Hindlimb muscle (tissue), 1 donor: ENCODE measurements at places on chromosomes 11 and 22. TPM values are rescaled to one million over a fixed set of nuclear protein-coding genes. Genes with fewer than 3 reads are reported as not detected.

Gene FOLR2
- 31.4 TPM for polyA plus RNA-seq

DNA sequence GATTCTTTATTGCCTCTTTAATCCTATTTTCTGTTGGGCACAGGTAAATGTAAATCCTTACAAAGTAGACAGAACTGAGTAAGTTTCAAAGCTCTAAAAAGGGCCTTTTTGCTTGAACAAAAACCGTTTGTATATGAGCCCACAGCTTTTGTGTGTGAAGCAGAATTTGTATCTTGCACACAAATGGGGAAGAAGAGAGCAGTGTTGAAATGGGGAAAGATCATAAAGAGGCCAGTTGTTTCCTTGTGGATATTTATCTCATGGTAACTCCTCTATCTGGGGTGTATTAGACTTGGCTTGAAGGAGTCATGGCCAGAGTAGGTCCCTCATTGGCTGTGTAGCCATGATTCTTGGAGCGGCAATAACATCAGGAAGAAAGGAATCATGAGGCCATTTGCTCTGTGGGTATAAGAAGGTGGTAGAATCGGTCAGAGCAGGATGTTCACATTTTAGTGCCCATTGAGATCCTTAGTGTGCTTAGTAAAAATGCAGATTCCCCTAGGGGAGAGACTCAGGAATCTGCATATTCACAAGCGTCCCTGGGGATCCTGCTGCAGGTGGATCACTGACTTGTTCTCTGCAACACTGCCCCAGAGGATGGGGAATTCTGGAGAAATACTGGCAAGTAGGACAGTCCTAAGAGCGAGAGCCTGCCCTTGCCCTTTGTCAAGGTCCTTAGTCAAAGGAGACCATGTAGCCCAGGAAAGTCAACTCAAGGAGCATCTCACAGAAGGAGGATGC lies 126.5 kb downstream of the LDLRAD3 start:
- DNase-seq = no peak

Gene NCF4
- 4.5 TPM for polyA plus RNA-seq

- no peak for DNase-seq
Observed at GRCh38 chr22:40741116-40741515, 61.8 kb downstream of the MCHR1 start.

Gene TBX1
- polyA plus RNA-seq = 17.2 TPM

- no peak for DNase-seq
Observed at GRCh38 chr22:36660510-36660840, 43.1 kb downstream of the CACNG2 start.

DNA sequence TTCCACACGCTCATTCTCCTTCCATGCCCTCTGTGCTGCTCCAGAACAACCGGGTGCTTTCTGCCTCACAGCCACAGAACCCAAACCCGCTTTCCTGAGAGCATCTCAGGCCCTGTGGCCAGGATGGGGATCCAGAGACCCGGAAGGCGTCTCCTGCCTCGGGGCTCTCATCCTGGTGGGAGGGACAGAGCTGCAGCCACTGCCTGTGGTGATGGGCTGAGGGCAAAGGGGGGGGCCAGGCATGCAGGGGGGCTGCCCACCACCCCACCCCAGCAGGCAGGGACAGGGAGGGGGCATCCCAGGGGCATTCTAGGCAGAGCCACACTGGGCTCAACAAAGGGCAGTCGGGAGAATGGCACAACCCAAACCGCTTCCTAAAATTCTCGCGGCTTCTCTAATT lies 41.4 kb downstream of the CERK start:
- DNase-seq = no peak

Gene FBLN1
- 134 TPM for polyA plus RNA-seq

Gene BATF2
- 0.94 TPM for polyA plus RNA-seq

- no peak for DNase-seq
Observed at GRCh38 chr11:47541070-47541469, 11.9 kb downstream of the CELF1 start.

Gene CLCF1
- 3.6 TPM for polyA plus RNA-seq

Gene ELMOD1
- polyA plus RNA-seq = 6.9 TPM

Gene TPCN2
- 10.5 TPM for polyA plus RNA-seq

DNA sequence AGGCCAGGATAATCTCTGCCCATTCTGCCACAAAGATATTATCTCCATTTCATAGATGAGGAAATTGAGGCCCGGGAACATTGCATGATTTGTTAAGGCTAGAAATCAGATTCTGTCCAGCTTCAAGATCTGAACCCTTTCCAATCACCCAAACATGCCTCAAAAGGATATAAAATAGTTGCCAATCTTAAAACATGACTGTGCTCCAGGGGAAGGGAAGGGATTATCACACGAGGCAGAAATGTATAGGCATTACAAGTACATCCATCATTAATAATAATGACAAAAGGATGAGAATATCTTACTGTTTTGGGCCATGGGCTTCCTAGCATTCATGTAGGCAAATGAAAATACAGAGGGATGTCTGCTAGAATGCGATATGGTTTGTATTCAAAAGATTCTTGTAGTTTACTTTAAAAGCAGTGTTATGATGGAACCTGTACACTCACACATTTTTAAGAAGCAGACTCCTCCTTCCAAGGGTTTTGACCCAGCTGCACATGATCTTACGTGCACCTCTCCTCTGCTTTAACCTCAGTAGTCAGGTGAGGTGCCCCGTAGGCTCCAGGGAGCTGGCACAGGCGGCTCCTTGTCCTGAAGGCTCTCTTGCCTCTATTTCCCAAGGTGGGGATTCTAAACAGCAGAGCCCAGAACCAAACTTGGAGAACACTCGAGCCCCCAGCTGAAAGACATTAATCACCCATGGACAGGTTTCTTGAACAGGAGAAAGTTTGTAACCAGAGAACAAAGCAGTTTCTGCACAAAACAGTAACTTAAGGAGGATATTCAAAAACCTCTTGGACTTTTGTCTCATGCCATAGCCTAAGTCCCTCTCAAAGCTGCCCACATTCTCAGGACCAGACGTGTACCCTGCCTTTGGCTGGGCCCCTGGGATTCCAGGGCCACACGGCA lies 36.0 kb downstream of the PARVA start:
- DNase-seq = no peak

- no peak for DNase-seq
Observed at GRCh38 chr11:126997196-126997595, 3.4 kb downstream of the KIRREL3 start.

Gene CHRDL2
- polyA plus RNA-seq = 2.1 TPM

DNA sequence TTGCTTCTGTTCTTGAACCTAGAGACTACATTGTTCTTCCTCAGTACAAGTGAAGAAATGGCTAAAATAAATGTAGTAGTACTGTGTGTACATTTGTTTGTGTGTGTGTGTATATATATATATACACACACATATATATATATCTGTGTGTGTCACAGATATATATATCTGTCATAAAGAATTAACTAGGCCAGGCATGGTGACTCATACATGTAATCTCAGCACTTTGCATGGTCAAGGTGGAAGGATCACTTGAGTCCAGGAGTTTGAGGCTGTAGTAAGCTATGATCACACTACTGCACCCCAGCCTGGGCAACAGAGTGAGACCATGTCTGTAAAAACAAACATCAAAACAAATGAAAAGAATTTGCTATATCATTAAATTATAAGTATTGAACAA lies 164.8 kb downstream of the DYNC2H1 start:
- no peak for DNase-seq

- DNase-seq = no peak
Observed at GRCh38 chr11:3939211-3939610, 83.7 kb downstream of the STIM1 start.

Gene ARHGAP8
- polyA plus RNA-seq = 0.99 TPM

- DNase-seq = no peak
Observed at GRCh38 chr11:70456921-70457532, 58.7 kb downstream of the CTTN start.

DNA sequence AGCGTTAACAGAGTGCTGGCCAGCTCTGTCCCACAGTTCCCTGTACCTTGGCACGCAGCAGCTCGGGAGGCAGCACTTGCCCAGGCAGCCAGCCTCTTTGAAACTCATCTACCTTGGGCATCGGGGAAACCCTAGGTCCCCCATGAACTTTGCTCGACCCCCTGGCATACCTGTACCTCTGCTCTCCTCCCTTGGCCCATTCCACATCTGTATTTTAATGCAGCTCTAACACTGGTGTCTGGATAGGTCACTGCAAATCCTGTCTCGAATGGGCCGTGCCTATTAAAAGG lies 304.1 kb downstream of the TBC1D22A start:
- no peak for DNase-seq

Gene CCDC88B
- 4.5 TPM for polyA plus RNA-seq

DNA sequence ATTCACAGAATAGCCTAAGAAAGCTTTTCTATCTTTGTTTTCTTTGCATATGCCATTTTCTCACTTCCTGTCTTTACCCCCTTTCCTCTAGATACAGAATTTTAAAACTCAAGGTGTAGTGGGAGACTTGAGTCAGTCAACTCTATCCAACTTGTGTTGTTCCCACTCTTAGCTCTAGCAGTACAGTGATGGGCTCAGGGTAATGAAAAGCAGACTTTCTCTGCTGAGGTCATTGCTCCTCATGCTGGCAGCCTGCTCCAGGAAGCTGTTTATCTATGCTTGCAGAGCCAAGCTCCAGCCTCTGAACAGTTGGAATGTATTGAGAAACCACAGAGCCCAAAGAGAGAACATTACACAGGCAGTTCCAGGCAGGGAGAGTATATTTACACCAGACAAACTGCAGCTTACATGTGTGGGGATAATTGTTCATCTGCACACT lies 68.1 kb downstream of the CSTPP1 start:
- DNase-seq = peak; percentile 88

DNA sequence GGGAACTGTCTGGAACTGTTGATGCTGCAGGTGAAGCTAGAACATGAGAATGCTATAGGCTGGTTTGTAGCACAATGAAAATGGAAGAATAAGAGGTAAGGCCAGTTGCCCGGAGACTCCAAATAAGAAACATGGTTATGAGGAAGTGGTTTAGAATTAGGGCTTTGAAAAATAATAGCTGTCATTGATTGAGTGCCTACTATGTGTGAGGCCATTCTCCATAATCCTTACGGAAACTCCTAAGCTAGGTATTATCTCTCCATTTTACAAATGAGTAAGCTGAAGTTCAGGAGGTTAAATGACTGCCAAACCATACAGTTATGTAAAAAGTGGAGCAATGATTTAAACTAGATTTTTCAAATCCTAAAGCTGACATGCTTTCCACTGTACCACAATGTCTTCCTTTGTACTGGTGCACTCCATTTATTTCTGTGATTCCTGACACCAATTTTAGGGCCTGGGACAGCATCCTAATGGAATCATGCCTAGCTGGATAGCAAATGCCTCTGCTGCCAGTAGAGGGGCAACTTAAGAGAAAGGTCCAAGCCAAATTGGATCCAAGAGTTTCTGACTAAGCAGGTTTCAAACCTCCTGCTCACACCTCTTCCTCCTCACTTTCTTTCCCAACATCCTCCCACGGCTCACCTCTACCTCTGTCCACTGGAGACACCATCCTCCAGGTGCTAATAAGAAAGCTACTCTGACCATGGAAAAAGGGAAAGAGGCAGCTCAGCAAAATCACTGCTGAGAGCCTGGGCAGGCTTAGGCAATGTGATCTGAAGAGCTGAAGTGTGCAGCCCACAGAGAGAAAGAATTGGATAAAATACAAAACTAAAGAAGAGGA lies 46.9 kb upstream of the PICALM start:
- DNase-seq = no peak

DNA sequence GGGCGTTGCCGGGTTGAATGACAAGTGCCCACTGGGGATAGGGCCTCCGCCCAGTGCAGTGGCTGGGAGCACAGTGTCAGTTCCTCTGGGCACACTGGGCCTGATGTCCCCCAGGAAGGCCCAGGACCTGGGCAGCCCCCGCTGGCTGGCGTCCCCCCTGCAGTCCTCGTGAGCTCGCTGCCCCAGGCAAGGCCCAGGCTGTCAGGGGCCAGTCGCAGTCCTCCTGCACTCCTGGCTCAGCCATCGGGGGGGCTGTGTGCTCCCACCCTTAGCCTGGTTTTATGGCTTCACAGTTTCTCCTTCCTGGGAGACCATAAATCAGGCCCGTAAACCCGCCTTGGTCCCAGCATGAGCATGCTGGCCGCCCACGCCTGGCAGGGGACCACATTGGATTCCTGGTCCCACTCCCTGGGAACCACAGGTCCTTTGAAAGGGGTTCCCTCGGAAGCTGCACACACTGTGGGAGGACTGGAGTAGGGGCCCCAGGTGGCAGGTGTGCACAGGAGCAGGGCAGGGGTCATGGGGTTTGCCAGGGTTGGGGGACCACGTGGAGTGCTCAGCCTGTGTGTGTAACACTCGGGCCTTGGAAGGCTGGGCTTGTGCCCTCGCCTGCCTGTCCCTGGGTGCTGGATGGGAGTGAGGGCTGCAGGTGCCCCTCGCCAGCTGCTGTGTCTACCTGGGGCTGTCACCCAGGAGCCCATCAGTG lies 113.6 kb downstream of the KCNQ1OT1 start:
- DNase-seq = no peak

Gene NAALAD2
- polyA plus RNA-seq = 4.2 TPM

Gene KIF18A
- polyA plus RNA-seq = 3.2 TPM

Gene LMO1
- 1.9 TPM for polyA plus RNA-seq

Gene PATE4
- polyA plus RNA-seq = not detected
